ENCODE measurements at places on chromosomes 4 and X.

GRCh38 chr4:61590881-61591280 lies 390.8 kb downstream of the ADGRL3 start:
- no peak for DNase-seq

DNA sequence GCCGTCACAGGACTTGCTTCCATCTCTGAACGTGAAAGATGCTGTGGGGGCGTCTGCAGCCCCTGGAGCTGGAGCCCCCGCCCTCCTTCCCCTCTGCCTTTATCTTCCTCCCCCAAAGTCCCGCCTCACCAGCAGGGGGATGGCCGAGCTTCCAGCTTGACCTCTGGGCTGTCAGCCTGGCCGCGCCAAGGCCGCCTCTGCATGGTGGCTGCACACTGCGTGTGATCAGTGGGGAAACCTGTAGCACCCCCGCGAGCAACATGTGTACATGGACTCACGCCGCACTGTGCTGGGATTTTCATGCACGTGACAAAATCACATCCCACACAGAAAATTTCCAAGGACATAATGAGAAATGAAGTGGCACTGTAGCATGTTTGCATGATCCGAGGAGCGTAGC lies 26.5 kb upstream of the PSAPL1 start:
- DNase-seq = no peak

- DNase-seq = no peak
Measured at GRCh38 chr4:184803874-184804273, 21.9 kb downstream of the ACSL1 start.

DNA sequence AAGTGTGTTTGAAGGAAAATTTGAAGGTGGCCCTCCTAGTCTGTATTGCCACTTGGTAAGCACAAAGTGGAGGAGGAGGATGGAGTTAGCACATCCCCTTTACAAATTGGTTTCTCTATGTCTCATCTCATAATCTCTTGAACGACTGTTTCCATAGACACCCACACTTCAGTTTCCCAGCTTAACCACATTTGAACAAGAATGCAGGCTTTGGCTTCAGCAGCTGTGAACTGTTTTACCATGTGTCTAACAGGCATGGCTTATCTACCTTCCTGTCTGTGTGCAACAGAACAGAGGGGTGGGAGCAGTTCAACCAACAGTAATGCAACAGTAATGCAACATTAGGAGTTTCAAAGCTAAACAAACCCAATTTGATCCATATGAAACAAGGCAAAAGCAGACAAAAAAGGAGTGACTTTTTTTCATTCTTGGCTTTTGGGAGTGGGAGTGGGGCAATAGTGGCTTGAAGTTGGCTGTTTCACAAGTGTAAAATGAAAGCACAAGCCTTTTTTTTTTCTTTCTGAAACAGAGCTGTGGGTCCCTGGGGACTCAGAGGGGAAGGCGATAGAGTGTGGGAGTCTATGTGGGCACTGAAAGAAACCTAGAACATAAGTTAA lies 108.0 kb downstream of the ITM2A start:
- no peak for DNase-seq

DNA sequence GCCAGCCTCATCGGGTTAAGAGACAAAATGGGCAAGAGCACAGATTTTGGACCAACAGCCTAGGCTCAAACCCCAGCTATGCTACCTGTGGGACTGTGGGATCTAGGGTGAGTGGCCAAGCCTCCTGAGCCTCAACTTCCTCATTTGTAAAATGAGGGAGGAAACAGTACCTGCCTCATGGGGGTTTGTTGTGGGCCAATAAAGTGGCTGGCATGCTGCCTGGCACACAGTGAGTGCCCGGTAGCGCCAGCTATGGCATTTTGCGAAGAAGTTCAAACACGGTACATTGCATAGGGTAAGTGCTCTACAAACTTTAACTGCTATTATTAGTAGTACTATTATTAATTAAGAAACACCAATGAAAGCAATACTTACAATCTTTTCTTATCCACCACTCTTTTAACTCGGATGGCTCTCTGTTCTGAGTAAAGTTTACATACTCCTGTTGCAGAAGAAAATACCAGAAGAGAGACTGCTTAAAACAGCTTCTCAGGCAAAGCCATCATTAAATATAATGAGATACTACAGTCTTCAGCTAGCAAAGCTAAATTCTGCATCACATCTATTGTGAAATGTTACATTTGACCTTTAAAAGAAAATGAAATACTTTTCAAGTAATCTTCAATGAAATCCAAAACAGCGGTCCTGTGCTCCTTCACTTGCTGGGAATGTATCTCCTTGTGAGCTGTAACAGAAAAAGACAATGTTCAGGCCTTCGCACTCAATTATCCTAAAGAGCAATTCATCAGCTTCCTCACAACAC lies 70.1 kb downstream of the NSG1 start:
- DNase-seq = no peak

DNA sequence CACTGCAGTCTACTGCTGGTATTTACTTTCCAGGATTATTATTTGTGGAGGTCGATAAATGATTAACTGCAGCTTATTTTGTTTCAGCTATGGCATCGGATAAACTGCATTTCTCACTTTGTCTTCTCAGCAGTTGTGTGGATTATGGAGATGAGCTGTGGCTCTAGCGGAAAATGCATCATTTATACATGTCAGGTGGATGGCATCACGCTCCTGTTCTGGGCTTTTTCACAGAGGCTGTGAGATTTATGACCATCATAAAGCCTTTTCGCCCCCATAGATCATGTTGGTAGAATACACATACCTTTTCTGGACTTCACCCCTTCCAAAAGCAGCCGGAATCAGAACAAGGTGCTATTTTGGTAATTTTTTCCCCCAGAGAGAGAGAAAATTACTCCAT lies 118.8 kb upstream of the MAGEB18 start:
- no peak for DNase-seq

GRCh38 chr4:162640152-162640551 lies 476.4 kb upstream of the FSTL5 start:
- no peak for DNase-seq

GRCh38 chr4:96952610-96953009 lies 1112.7 kb downstream of the PDHA2 start:
- DNase-seq = no peak

DNA sequence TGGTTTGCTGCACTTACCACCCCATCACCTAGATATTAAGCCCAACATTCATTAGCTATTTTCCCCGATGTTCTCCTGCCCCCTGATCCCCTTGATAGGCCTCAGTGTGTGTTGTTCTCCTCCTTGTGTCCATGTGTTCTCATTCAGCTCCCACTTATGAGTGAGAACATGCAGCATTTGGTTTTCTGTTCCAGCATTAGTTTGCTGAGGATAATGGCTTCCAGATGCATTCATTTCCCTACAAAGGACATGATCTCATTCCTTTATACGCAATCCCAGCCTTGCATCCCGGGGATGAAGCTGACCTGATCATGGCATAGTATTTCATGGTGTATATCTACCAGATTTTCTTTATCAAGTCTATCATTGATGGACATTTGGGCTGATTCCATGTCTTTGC lies 99.0 kb upstream of the DCAF12L2 start:
- no peak for DNase-seq
